ENCODE measurements at places on chromosomes 3 and 15.

DNA sequence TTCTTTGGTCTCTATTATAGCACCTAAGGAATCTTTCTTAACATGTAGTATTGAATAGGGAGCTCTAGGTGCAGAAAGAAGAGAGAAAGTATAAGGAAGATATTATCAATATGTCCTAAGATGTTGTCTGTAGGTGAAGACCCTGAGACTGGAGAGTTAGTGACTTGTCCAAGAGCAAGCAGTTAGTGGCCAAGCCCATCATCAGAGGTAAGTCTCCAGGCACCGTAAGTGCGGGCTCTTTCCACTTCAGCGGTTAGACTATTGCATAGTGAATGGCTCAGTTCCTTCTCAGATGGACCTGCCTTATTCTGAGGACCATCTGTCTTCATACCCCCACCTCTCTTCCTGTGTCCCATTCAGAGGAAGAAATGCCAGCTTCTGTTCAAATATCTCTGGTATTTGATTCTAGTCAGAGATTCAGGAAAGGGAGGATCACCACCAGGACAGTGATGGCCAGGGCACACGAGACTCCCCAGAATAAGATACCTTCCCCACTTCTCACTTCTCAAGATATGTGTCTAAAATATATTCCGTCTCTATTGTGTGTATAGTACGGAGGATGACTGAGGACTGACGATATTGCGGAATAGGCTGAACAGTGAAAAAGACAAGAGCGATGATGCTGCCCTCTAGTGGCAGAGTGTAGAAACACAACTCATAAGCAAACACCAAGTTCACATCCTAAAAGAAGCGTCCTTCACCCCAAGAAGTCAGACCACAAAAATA is 19.1 kb upstream of the ADGRG7 start:
- no peak for DNase-seq

GRCh38 chr3:20405744-20406143 is 219.7 kb upstream of the SGO1 start:
- DNase-seq: no peak

- no peak for DNase-seq
These were observed 3.5 kb upstream of the SLC28A1 start for GRCh38 chr15:84880822-84881519.

GRCh38 chr3:122943828-122944190 is 83.8 kb downstream of the SEMA5B start:
- no peak for DNase-seq

DNA sequence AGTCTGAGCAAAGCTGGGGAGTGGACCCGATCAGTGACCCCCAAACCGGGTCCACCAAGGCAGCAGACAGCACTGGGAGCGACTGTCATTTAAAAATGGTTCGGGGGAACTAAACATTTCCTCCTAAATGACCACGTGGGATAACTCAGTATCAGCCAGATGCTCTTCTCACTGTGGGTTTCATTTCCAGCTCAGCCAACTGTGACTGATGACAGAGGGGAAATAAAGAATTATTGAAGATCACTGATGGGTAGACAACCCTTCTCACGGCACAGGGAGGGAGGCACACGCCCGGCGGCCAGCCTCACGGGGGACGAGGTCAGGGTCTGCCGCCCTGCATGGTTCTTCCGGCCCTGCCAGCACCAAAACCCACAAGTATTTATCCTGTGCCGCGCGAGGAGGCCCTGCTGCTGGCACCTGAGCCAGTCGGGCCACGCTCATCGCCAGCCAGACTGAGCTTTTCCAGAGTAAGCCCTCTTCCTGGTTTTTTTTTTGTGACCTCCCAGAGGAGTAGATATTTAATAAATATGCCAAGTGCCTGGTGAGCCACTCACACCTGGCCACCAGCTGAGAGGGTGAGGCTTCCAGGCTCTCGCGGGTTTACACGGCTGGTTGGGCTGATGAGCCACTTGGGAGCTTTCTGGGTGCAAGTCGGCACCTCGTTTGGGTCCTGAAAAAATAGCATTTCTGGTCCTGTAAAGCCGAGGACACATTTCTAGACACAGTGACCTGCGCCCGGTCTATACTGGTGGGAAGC is 6.2 kb downstream of the MELTF start:
- no peak for DNase-seq

GRCh38 chr3:64916937-64917336 is 229.1 kb upstream of the ADAMTS9 start:
- DNase-seq: no peak

DNA sequence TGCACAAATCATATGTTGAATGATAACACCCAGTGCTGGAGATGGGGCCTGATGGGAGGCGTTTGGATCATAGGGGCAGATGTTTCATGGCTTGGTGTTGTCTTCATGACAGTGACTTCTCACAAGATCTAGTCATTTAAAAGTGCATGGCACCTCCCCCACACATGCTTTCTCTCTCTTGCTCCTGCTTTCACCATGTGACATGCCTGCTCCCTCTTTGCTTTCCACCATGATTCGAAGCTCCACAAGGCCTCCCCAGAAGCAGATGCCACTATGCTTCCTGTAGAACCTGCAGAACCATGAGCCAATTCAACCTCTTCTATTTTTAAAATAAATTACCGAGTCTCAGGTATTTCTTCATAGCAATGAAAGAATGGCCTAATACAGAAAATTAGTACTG is 17.8 kb upstream of the SH3BP5 start:
- DNase-seq: no peak

DNA sequence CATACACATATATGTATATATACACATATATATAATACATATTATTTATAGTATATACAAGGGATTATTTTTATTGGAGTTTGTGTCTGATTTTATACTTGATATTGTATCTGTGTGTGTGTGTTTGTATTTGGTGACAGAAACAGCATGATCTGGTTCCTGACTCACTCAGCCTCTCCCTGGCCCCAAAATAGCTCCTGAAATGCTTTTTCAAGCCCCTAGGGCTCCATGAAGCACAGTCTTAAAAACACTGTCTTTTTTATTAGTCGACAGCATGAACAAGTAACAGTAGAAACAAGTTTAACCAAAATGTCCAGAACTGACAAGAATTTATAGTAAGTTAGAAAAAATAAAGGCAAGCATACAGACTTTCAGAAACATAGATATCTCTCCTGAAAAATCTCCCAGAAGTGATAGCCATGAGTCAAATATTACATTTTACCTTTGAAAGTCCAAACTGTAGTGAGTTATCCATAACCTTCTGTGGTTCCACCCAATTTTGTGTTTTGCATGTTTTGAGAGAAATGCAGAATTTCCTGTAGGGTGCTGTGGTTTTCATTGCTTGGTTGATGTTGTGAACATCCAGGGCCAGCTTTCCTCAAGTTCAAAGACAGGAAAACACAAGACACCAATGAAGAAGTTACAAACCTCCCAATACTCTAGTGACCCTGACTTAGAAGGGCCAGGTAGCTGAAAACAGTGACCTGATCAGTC is 98.5 kb upstream of the CCDC80 start:
- no peak for DNase-seq

- DNase-seq: no peak
These were observed 40.6 kb upstream of the ADCY5 start for GRCh38 chr3:123489400-123490004.

GRCh38 chr3:4084271-4084670 is 218.9 kb upstream of the SETMAR start:
- DNase-seq: no peak

GRCh38 chr3:114171677-114172076 is 7.2 kb downstream of the DRD3 start:
- DNase-seq: no peak

GRCh38 chr15:68317281-68318007 is 39.9 kb downstream of the FEM1B start:
- DNase-seq: no peak

DNA sequence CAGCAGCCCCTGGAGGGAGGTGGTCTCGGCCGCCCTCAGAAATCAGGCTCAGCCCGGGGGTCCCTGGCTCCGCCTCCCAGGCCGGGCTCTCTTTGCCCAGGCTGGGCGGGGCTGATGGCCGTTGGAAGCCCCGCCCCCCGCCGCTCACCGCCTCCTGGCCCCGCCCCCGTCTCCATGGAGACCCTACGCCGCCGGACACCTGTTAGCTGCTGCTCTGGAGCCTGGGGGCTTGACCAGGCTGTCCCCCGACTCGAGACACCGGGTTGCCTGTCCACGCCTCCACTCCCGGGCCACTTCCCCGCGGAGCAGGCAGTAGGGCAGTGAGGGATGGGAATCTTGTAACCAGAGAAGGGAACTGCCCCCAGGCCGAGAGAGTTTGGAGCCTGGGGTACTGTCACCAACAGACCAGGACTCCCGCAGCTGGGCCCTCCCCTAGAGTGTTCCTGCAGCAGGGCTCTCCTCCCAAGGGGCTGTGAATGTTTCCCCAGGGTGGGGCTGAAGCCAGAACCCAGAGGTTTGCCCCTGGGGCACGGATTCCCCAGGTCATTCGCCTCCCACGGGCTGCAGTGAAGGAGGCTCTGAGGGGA is 27.8 kb upstream of the RPL32 start:
- no peak for DNase-seq

- DNase-seq: no peak
These were observed 181.2 kb downstream of the WNT5A start for GRCh38 chr3:55305696-55306485.

GRCh38 chr3:172836390-172836997 is 86.0 kb downstream of the ECT2 start:
- DNase-seq: no peak

DNA sequence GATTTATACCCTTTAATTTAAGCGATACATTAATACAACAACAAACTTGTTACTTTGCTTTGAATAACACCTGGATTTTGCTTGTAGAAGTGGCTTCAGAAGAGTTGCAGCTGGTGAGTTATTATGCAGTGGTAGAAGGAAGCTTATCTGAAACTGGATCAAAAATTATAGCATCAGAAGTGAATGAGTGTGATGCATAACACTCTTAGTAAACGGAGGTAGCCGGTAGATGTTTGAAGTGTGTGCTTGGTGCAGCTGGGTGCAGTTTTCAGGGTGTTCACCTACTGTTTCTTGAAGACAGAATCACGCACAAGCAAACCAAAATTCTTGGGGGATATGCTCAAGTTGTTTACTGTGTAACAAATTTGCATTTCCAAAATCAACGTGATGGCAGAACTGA is 103.1 kb downstream of the MITF start:
- DNase-seq: no peak

- no peak for DNase-seq
These were observed 214.5 kb downstream of the SLC9A9 start for GRCh38 chr3:143633816-143634215.

DNA sequence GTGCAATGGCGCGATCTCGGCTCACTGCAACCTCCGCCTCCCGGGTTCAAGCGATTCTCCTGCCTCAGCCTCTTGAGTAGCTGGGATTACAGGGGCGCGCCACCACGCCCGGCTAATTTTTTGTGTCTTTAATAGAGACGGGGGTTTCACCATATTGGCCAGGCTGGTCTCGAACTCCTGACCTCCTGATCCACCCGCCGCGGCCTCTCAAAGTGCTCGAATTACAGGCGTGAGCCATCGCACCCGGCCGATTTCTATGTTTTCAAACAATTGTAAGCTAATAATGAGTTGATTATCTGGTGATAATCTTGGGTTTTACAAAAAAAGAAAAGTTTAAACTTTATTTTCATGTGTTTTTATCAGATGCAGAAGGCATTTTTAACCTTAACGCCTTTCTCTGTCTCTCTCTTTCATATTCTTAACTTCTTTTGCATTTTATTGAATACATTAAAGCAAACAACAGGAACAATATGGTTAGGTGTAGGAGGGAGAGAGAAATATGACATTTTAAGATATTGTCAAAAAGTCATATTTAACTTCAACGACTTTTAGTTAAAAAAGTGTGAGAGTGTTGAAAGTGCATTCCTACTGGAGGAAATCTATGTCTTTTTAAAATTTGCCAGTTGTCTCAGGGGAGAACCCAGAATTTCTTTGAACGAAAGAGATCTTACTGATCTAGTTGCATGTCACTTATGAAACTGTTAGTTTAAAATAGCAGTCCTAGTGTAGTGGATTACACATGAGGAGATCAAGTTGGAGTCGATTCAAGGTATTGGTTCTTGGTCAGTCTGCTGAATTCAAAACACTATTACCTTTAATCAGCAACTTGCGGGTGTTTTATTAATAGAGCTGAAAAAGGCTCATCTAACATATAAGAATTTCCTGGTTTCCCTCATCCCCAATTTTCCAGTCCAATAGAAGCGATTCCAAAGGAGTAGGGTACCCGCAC is 3.4 kb upstream of the MEIS2 start:
- DNase-seq: no peak

DNA sequence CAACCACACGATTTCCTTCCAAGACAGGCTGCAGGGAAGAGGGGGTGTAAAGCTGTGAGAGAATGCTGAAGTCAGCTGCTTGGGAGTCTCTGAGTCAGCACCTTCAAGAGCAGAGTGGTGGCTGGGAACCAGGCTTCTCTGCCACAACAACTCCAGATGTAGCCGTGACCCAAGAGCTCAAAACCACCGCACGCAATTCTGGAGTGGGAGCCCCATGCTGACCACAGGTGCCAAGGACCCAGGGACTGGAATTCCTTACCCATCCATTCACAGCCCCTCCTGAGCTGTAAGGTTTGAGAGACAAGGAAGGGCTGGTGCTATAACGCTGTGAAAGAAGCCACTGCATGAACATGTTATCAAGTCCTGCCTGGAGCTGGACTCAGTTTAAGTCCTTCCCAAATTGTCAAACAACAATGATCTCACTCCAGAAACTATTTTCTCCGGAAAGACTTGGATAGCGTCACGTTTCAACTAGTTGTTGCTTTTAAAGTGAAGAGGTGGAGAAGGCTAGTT is 61.4 kb downstream of the UMPS start:
- DNase-seq: peak; percentile 35

GRCh38 chr3:62809369-62809768 is 65.8 kb downstream of the CADPS start:
- no peak for DNase-seq

DNA sequence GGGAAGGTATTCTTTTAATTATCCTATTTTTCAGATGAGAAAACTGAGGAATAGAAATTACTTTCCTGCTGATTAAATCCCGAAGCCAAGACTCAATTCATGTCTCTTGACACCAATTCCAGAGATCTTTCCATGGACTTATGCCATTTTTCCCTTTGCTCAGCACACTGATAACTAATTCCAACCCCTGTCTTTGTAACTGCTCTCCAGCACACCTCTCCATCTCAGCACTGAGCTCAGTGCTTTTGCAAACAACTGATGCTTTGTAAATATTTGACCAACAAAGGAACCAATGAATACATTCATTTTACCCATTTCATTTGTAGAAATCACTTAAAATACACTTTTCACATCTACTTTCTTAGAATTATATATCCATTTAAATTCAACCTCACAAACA is 249.1 kb downstream of the IL5RA start:
- no peak for DNase-seq

GRCh38 chr15:99097441-99098410 is 7.2 kb upstream of the SYNM start:
- DNase-seq: no peak
